ENCODE measurements at places on chromosomes 12 and 14.

DNA sequence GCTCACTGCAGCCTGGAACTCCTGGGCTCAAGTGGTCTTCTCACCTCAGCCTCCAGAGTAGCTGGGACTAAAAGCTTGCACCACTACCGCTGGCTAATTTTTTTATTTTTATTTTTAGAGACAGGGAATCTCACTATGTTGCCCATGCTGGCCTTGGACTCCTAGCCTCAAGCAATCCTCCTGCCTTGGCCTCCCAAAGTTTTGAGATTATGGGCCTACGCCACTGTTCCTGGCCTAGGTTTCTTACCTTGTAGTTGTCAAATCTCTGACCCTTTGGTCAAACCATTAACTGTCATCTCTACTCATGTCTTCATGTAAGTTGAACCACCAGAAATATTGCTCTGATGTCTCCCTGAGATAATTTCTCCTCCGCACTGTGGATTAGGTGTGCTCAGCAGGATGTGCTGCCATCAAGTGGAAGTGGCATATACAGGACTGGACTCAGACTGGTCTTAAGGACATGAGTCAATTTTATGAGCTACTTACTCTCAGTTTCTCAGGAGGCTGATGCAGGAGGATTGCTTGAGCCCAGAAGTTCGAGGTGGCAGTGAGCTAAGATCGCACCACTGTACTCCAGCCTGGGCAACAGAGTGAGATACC lies 28.5 kb downstream of the ACTR6 start:
- DNase-seq, result no peak

DNA sequence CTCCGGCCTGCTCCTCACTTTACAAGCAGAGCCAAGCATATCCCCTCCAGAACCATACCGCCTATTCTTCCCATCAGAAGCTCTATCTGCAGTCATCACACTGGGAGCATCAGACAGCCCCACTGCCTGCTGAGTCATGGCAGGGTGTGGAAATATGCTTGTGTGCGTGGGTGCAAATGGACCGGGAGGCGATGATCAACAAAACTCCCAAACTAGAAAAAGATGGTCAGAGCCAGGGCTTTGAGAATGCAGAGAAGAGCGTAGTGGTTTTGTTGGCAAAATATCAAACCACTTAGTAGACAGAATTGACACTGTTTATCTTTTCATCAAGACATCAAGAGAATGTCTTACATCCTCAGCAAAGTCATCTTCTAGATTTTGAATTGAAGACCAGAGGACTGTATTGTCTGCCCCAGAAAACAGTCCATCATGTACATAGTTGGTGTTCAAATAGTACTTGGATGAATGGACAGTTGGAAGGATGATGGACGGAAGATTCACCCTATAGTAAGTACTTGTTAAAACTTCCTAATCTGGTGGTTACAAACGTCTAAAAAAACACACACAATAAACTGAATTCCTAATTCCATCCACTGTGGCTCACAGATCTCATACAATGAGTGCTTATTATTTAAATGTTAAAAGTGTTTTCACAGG lies 54.9 kb downstream of the VWF start:
- no peak for DNase-seq

DNA sequence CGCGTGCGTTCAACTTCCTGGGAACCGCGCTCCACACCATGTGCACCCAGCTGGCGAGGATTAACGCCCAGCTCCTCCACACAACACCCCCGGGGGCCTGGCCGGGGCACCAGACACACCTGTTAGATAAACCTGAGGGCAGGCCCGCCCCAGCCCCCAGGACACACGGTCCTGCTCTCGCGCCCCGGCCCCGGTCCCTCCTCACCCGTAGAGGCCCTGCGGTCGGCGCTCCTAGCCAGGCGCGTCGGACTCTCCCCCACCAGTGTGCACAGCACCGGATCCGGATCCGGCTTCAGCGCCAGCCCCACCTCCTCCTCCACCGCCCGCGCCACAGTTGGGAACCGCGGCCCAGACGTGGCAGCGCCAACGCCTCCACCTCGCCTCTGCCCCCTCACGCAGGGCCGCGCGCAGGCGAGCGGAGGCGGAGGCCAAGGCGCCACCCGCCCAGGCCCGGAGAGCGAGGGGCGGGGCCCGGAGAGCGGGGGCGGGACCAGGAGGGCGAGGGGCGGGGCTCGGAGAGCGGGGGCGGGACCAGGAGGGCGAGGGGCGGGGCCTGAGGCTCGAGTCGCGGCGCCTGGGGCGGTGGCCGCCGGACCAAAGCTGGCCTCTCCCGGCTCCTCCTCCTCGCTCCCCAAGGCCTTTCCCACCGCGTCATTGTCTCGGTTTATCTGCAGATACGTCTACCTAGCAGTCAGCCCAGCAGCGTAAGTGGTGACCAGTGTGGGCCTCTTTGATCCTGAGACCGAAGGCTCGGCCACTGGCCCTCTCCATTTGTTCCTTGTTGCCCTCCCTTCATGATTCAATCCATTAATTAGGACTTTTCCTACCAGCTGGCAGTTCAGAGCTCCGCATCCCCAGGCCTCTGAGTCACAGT lies at the start of gene GNPNAT1:
Gene GNPNAT1, minus strand, starts transcription at position 385 of the 874 bp plus-strand sequence. CDS start 6,957 bp downstream, outside the sequence.
- DNase-seq, result peak; percentile 90

- DNase-seq, result no peak
Measured at GRCh38 chr12:27913999-27914614, 58.4 kb downstream of the PTHLH start.

DNA sequence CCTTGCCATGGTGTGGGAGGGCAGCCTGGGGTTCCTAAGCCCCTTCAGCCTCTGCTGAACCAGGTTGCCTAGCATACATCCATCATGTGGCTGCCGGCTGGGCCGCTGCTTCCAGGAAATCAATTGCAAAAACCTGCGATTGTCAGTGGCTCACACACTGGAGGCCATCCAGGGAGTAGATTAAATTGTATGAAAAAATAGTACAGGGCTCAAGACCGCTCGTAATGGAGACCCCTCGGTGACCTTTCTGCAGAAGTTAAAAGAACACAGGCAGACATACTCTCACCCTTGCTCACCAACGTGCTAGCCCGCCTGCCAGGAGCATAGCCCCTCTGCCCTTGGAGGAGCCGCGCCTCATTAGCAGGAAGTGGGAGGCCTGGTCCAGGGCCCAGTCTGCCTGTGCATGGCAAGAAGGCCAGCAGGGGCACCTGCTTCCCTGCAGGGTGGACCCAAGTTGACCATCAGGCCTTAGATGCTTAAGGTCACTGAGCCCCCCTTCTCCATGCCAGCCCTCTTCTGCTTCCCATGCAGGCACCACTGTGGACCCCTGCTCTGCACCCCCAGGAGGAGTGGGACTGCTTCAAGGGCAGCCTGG lies 31.4 kb upstream of the CIPC start:
- DNase-seq, result no peak

DNA sequence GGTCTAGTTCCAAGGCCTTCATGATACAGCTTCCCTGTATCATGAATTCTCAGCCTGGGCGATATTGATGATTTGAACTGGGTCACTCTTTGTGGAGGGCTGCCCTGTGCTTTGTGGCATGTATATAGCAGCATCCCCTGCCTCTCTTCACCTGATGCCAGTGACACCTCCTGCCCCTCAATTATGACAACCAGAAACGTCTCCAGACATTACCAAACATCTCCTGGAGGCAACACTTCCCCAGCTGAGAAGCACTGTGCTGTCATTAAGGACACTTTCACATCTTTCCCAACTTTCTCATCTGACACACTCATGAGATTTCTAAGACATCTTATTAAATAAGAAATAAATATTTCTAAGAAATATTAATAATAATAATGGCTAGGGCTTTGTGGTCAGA lies 315.3 kb downstream of the BCL11B start:
- DNase-seq, result no peak

- DNase-seq, result no peak
Measured at GRCh38 chr12:108728820-108729611, 2.3 kb downstream of the CORO1C start.

- DNase-seq, result no peak
Measured at GRCh38 chr14:36021591-36022320, 154.8 kb downstream of the PTCSC3 start.

DNA sequence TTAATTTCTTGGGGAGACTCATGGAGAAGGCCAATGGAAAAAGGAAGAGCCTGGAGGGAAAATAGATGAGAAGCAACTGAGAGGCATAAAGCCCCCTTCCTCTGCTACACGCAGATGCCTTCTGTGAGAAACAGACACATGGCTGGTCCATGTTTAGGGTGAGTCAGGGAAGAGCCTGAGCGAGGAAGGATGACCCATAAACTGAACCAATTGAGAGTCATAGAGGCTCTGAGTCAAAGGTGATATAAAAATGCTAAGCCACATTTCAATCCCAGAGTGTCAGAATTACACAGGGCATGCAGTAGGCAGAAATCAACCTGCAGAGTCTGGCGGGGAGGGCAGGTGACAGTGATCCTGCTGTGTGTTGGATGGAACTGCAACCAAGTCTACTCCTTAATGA lies 30.1 kb upstream of the NEDD1 start:
- no peak for DNase-seq

GRCh38 chr14:98912655-98913054 lies 359.3 kb downstream of the BCL11B start:
- no peak for DNase-seq

DNA sequence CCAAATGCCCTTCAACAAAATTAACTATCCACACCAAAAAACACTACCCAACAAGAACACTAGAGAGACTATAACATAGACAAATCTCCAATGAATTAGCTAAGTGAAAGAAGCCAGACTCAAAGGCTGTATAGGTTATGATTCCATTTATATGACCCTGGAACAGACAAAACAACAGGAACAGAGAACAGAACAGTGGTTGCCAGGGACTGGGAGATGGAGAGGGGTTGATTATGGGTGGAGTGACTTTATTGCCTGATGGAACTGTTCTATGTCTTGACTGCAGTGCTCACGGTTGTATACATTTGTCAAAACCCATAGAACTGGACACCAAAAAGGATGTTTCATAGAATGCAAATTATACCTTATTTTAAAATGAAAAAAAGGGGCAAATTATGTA lies 14.9 kb downstream of the CATSPERB start:
- no peak for DNase-seq

GRCh38 chr14:59275668-59276067 lies 87.2 kb downstream of the DAAM1 start:
- DNase-seq, result no peak

DNA sequence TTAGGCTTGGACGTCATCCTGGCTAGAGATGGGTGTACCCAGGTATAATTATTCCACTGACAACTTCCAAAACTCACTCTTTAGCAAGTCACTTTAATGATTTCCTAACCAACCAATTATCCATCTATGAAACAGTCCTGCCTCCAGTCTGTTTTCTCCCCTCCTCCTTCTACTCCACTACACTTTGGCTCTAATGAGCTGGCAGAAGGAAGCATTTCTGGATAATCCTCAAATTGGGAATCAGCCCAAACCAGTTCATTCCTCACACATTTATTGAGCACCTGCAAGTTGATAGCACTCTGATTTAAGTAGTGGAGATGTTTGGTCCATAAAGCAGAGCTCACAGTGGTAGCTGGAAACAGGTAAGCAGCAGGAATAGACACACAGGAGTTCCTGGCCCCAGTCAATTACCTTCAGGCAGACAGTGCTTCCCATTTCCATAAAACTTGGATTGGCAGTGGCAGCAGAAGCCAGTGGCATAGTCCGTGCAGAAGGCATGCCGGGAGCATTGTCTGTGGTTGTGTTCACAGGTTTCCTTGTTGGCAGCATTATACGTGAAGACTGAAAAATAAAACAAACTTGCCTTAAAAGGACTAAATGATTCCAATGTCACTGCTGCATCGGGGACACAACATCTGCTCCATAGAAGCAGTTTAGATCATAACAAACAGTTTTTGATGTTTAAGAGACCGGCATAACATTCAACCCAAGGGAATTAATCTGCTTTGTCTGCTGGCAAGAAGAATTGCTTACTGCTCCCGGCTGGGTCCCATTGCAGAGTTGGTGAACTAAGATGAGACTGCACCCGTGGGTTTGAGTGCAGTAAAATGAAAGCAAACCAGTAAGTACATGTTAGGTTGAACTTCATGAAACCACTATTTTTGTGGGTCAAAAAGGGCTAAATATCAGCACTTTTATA lies 26.2 kb downstream of the NID2 start:
- no peak for DNase-seq

GRCh38 chr12:14937689-14938088 lies 648 bp downstream of the ERP27 start:
- DNase-seq, result no peak

DNA sequence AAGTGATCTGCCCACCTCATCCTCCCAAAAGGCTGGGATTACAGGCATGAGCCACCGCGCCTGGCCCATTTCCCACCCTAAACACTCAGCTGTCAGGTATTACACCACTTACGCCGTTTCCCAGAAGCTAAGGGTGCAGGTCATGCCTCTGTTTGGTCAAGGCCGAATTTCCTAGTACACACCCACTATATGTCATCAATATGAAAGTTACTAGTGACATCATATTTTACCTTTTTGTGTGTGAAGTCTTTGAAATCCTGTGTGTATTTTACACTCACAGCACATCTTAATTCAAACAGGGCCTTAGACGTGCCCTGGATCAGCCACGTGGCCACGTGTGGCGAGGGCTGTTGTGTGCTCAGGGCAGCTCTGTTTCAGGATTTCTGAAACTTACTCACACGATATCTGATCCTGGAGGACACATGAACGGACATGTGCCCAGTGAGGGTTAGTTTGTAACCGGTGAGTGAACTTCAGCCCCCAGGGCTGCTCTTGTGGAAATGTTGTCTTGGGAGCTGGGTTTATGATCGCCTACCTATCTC lies 51.8 kb downstream of the GLT1D1 start:
- no peak for DNase-seq

DNA sequence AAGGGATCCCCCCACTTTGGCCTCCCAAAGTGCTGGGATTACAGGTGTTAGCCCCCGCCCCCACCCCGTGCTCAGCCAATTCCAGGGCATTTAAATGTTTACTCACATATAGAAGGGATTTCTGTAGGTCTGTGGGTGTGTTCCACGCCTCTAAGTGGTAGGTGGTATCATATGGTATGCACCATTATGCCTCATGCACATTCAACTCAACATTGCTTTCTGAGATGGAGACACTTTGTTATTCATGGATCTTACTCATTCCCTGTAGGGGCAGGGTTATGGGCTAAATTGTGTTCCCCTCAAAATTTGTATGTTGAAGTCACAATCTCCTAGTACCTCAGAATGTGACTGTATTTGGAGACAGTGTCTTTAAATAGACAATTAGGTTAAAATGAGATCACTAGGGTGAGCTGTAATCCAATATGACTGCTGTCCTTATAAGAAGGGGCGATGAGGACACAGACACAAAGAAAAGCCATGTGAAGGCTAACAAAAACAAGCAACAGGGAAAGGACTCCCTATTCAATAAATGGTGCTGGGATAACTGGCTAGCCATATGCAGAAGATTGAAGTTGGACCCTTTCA lies 200.6 kb downstream of the EFCAB11 start:
- DNase-seq, result no peak
